Hematopoietic multipotent progenitor cell treated with erythropoietin and hydrocortisone succinate and interleukin-3 and kit ligand, for 15 days (in vitro differentiated cells): ENCODE measurements at places on chromosomes 5 and 9.

- no peak for DNase-seq
Observed at GRCh38 chr5:156208271-156208670, 118.7 kb upstream of the SGCD start.

- DNase-seq = peak; percentile 11
Observed at GRCh38 chr9:79570448-79571308, 1.1 kb upstream of the TLE4 start.

DNA sequence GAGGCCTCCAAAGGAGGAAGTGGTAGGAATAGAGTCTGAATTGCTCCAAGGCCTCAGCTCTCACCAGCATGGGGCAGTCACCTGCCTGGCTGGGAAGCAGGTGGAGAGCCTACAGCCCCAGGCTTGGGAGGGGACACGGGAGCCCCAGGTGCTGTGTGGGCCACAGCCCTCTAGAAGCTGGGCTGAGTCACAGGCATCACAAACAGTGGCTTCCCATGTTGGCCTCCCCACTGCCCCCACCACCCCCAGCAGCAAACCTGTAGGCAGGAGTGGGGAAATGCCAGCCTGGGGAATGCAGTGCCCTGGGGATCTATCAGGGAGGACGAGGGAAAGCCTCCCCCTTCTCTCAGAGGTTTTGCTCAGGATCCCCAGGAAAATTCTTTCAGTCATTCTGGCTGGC, 309.6 kb downstream of the SLIT3 start:
- DNase-seq = no peak

DNA sequence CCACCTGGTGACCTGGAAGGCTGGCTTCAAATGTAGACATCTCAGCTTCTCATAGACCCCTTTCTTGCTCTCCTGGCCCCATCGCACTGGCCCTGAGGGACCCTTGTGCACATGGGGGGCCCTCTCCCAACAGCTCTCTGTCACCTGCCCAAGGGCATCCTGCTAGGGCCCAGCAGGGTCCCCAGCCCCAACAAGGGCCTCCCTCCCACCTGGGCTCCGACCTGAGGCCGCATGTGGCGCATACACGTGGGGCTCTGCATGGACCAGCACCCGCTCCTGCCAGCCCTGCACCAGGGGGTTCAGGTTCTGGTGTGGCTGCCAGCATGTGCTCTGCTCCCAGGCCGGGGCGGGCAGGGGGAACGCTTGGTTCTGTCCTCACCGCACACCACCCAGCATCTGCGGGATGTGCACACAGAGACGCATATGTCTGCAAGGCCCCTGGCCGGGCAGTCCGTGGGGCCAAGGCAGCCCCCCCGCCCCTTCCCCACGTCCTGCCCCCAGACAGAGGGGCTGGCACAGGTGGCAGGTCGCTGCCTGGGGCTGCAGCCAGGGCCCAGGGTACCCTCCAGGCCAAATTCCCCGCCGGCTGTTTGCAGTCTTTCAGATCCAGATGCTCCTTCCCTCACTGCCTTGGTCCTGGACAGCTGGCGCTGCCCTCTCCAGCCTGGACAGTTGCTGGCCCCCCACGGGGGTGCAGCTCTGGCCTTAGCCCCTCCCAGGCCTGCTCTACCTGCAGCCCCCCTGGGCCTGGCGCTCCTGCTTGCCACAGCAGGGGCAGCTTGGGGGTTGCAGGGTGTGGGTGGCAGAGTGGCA, 17.9 kb upstream of the NRARP start:
- DNase-seq = no peak

- DNase-seq = no peak
Observed at GRCh38 chr9:87083986-87084385, 136.7 kb upstream of the GAS1 start.

- no peak for DNase-seq
Observed at GRCh38 chr9:18331310-18331684, 142.7 kb upstream of the ADAMTSL1 start.
